ENCODE measurements at places on chromosomes 1 and 21.

GRCh38 chr1:98661544-98662355 lies at the start of gene SNX7:
SNX7 (plus strand) TSS chr1:98661721; CDS start chr1:98661732, 11 bp downstream.
- peak; percentile 76 for DNase-seq

DNA sequence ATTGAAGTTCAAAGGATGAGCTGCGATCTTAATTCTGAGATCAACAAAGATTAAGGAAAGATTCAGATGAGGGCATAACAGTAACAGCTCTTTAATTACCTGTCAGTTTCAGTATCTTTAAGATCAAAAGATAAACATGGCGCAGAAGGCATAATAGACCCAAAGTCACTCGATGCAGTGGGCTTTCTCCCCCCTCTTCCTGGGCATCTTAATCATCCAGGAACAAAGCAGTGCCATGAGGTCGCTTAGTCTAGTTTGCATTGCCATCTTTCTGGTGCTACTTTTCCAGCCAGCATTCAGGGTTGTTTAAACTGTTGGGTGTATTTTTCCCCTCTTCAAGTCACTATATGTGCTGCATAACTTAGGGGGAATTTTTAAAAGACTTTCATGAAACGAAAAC lies 72.3 kb downstream of the HUNK start:
- DNase-seq = no peak

- no peak for DNase-seq
These were observed 17.6 kb upstream of the RWDD3 start for GRCh38 chr1:95216292-95216990.

DNA sequence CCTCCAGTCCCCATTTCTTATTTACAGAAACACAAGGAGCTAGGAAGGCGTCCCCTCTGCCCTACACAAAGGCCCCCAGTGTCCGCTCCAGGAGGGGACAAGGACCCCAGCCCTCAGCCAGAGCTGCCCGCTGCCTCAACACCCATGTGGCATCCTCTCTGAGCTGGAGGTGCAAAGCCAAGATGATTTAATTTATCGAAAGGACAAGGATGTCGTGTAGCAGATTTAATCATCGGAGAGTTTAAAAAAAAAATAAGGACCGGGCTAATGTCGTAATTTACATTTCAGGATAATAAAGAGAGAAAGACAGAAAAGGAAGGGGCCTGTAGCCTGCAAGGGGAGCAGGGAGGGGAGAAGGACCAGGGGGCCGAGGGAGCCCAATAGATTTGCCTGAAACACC lies 68.3 kb upstream of the CASZ1 start:
- DNase-seq = no peak

GRCh38 chr1:119910618-119911017 lies 14.3 kb upstream of the ADAM30 start:
- DNase-seq = no peak

- no peak for DNase-seq
These were observed 147.9 kb downstream of the MRPL39 start for GRCh38 chr21:25459365-25459764.

- no peak for DNase-seq
These were observed 7.5 kb upstream of the NCF2 start for GRCh38 chr1:183597656-183598347.
